ENCODE measurements at places on chromosomes 16 and 17. TPM values are rescaled to one million over a fixed set of nuclear protein-coding genes. Genes with fewer than 3 reads are reported as not detected.

DNA sequence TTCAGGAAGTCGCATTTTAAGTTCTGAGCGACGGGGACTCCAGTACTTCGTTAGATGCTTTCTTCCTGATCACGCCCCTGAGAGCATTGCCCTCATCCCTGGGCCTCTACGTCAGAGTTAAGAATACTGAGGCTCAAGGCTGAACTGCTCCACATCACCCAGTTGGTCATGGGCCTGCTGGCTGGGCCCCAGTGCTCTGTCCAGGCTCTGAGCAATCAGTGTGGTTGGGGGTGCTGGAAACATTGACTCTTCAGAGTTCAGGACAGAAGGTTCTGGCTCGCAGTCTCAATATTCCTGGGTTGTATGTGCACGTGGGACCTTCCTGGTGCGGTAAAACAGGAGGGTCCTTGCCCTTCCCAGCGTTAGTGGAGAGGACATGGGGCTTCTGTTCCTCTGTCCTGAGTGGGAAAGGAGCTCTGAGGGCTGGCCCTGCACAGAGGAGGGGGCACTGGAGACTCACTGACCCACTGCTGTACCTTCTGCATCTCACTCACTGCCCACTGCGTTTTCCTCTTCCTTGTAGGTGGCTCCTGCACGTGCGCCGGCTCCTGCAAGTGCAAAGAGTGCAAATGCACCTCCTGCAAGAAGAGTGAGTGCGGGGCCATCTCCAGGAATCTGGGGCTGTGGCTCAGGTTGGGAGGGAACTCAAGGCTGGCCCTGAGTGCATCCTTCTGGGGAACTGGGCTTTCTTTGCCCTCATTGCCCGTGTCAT, 518 bp downstream of the MT1E start:
- H3K4me3 ChIP-seq, result peak overlapping the region; percentile 94
- H3K27ac ChIP-seq, result peak overlapping the region; percentile 93
- H3K36me3 ChIP-seq, result peaks cover 7% of the 10 kb centered on the region

GRCh38 chr16:58862334-58863021, 128.4 kb upstream of the GOT2 start:
- DNase-seq, result no peak
- H3K27me3 ChIP-seq, result no peaks in the 10 kb centered on the region
- no peak overlapping the region for H3K27ac ChIP-seq
- H3K36me3 ChIP-seq, result no peaks in the 10 kb centered on the region
- H3K4me1 ChIP-seq, result no peaks in the 10 kb centered on the region
- H3K4me3 ChIP-seq, result no peak overlapping the region

DNA sequence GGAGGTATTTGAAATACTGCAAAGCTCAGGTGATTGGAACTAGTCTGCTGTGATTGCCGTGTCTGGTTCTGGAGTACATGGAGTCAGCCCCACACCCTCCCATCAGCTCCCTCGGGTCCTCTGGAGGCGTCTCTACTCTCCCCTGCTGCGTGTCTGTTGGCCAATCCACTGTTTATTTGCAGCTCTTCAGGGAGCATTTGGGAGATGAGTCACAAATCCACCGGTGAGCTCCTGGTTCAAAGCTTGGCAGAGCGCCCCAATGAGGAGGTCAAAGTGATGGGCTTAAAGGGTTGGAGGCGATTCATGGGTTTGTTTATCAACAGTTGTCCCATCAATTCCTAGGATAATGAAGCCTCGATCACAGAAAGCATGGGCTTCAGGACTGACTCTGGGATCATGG, 14.6 kb downstream of the CALB2 start:
- no peak for DNase-seq
- no peaks in the 10 kb centered on the region for H3K36me3 ChIP-seq
- H3K4me3 ChIP-seq, result no peak overlapping the region
- H3K27me3 ChIP-seq, result no peaks in the 10 kb centered on the region
- no peaks in the 10 kb centered on the region for H3K4me1 ChIP-seq

- H3K36me3 ChIP-seq, result peaks cover 7% of the 10 kb centered on the region
- H3K27ac ChIP-seq, result peak within 1 kb of the TSS; percentile 72
- no peaks in the 10 kb centered on the region for H3K27me3 ChIP-seq
- peaks cover 38% of the 10 kb centered on the region for H3K4me1 ChIP-seq
- H3K4me3 ChIP-seq, result peak within 1 kb of the TSS; percentile 90
Measured at GRCh38 chr16:81314603-81315270, at the start of gene GAN. TSS of gene GAN (plus strand) at chr16:81314962. CDS start at chr16:81315114, 152 bp downstream.

DNA sequence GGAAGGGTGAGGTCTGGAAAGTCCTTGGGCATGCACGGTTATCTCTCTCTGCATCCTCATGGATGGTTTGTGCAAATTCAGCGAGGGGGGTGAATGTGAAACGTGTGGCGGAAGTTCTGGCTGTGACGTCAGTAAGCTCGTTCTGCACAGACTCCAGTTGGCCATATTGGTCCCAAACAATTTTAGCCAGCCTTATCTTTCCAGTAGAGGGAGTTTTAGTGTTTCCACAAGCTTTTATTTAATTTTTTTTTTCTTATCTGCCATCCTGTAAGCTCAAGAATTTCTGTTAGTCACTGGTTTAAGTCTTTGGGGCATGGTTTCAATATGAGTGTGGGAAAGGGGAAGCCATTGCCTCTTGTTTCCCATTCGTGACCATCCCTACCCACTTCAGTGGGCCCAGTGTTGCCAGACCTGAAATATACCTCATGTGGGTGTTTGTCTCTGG, 39.0 kb downstream of the HLF start:
- peak overlapping the region; percentile 17 for H3K27ac ChIP-seq
- no peak overlapping the region for H3K4me3 ChIP-seq
- DNase-seq, result no peak
- peaks cover 19% of the 10 kb centered on the region for H3K4me1 ChIP-seq

DNA sequence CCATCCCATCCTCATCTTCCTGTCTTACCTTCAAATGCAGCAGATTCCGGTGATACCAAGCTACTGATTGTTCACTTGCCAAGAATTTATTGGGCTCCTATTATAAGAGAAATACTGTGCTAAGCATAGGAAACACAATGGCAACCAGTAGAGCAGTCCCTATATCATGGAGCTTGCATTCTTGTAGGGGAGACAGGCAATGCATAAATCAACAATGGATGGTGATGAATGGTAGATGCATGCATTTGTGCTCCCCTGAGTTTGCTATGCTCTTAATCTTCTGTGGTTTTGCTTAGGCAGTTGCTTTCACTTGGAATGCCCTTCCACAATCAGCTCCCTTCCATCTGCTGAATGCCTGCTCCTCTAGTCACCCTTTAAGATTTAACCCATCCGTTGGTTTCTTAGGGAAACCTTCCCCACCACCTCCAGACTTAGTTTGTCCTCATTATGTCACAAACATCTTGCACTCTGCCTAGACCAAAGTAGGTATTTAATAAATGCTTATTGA, 200.2 kb upstream of the TOX3 start:
- no peak overlapping the region for H3K27ac ChIP-seq
- no peak for DNase-seq
- H3K4me1 ChIP-seq, result no peaks in the 10 kb centered on the region

- no peak overlapping the region for H3K27ac ChIP-seq
- H3K4me1 ChIP-seq, result peaks cover 11% of the 10 kb centered on the region
- no peak overlapping the region for H3K4me3 ChIP-seq
- DNase-seq, result no peak
- peaks cover 17% of the 10 kb centered on the region for H3K36me3 ChIP-seq
Measured at GRCh38 chr17:17191961-17192381, 14.2 kb downstream of the PLD6 start.

DNA sequence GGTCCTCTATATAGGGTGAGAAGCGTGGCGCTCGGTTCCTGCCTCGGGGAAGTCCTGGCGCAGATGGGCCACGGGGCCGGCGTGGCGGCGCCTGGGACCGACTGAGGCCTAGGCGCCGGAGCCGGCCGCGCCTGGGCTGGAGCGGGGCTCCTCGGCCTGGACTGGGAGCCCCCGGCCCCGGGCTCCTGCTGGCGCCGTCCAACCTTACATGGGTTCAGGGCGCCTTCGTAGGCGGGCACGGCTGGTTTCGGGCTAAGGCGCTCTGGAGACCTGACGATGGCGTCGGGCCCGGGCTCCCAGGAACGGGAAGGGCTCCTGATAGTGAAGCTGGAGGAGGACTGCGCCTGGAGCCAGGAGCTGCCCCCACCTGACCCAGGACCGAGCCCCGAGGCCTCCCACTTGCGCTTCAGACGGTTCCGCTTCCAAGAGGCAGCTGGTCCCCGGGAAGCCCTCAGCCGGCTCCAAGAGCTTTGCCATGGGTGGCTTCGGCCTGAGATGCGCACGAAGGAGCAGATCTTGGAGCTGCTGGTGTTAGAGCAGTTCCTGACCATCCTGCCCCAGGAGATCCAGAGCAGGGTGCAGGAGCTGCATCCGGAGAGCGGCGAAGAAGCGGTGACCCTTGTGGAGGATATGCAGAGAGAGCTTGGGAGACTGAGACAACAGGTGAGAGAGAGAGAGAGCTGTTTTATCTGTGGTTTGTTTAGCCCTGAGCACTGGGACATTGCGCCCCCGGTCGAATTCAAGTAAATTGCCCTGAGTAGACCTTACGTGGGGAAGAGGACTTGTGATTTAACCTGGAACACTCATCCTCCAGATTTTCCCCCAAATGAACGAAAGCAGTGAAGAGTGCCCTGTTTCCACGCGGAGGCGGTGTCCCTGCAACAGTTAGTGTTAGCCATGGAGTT, 504 bp downstream of the ZNF263 start:
- H3K4me1 ChIP-seq, result peaks cover 16% of the 10 kb centered on the region
- peaks cover 54% of the 10 kb centered on the region for H3K36me3 ChIP-seq
- peak overlapping the region; percentile 97 for H3K27ac ChIP-seq
- no peak for DNase-seq
- H3K4me3 ChIP-seq, result peak overlapping the region; percentile 98

GRCh38 chr17:43430936-43431713, 32.3 kb downstream of the ARL4D start:
- no peak overlapping the region for H3K27ac ChIP-seq
- no peaks in the 10 kb centered on the region for H3K36me3 ChIP-seq
- peaks cover 23% of the 10 kb centered on the region for H3K27me3 ChIP-seq
- no peak for DNase-seq

GRCh38 chr16:57485091-57485915, 990 bp downstream of the DOK4 start:
- peaks cover 8% of the 10 kb centered on the region for H3K4me1 ChIP-seq
- no peak for DNase-seq
- peak overlapping the region; percentile 77 for H3K4me3 ChIP-seq
- H3K27me3 ChIP-seq, result peaks cover 8% of the 10 kb centered on the region
- no peak overlapping the region for H3K27ac ChIP-seq

Gene CCL4L2
- total RNA-seq, result 1.3 TPM

Gene MYO15B
- total RNA-seq, result 33.9 TPM

Gene TMEM106A
- 18.5 TPM for total RNA-seq

Gene TOP2A
- 199 TPM for total RNA-seq

Gene ITGAD
- total RNA-seq, result 0.18 TPM

Gene TBC1D28
- not detected for total RNA-seq
